ENCODE measurements at places on chromosomes 11 and 22.
A peak's percentile ranks its signal among the peaks of the same experiment; 100 is the strongest.

DNA sequence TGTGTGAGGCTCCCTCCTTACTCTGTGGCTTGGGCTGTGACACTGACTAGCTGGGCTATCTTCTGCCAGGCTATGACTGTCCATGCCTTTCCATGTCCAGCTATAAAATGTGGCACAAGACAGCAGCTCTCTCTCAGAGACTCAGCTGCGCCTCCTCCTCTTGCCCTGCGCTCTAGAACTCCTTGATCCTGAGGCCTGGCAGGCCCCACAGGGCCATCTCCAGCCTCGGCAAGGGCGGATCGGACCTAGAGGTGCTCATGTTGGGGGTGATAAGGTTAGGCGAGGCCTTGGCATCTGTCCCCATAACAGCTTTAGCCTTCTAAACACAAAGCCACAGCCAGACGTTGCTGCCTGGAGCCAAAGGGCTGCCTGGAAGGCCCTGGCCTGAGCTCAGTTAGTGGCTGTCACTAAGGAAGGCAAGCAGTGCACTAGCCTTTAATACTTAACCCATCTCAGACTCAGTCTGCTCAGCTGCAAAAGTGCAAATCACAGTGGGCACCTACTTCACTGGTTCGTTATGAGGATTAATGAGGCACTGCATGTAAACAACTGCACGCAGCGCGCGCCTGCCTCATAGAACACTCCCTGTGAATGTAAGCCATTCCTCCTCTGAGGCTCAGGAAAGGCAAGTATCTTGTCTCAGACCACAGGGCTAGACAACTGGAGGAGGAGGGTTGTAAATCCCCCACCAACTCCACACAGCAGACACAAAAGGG, 1.2 kb downstream of the GUCD1 start:
- DNase-seq, result no peak

- DNase-seq, result no peak
Observed at GRCh38 chr22:41683616-41684015, 5.1 kb downstream of the SNU13 start.

DNA sequence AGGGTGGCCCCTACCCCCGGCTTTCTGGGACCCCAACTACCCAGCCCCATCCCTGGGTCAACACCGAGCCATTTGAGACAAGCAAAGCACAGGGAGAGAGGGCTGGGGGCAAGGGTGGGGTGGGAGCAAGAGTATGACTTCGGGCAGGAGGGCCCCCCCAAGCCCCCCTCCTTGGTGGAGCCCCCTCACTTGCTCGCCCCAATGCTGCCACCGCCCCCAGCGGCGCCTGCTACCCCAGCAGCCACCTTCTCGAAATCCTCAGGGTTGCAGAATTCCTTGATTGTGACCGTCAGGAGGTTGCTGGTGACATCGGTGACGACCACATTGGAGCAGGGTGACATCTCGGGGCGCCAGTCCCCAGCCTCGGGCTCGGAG, 6.0 kb downstream of the CBX6 start:
- no peak for DNase-seq

DNA sequence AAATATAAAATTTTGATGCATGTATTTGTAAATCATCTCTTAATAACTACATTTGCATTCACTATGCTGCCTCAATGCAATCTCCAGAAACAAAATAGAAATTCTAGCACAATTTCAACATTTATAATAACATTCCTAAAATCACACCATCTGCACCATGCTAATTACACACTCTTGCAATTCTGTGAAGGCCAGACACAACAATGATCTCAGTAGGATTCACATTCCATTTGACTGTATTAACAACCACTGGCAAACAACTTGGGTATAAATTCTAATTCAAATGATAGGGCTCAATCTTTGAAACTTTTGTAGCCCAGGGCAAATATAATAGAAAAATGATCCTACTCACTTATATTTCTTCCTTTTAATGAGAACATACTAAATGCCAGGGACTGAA, 25.9 kb downstream of the RAB6A start:
- DNase-seq, result no peak

GRCh38 chr11:64249563-64250414, 1.5 kb upstream of the PLCB3 start:
- no peak for DNase-seq

- DNase-seq, result no peak
Observed at GRCh38 chr11:109553284-109553683, 131.3 kb downstream of the C11orf87 start.

- DNase-seq, result no peak
Observed at GRCh38 chr11:127023991-127024390, 23.4 kb upstream of the KIRREL3 start.

- DNase-seq, result no peak
Observed at GRCh38 chr22:48366591-48366990, 1461.1 kb downstream of the BRD1 start.

- DNase-seq, result no peak
Observed at GRCh38 chr11:47675851-47676250, 33.5 kb upstream of the MTCH2 start.

DNA sequence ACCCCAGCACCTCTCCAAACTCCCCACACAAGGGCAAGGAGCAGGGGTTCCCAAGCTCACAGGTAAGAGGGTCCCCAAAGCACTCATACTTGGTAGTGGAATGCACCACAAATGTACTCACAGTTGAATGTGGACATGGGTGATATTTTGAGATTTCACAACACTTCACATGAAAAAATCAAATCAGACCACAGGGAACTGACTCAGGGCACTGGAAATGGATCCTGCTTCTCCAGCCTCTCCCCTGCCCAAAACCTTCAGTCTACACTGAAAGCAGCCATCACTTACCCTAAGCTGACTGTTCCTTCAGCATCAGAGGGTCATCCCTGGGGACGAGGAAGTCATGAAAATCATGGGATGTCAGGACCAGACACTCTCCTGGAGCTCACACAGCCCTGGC, 40.2 kb downstream of the SCGB1A1 start:
- no peak for DNase-seq

DNA sequence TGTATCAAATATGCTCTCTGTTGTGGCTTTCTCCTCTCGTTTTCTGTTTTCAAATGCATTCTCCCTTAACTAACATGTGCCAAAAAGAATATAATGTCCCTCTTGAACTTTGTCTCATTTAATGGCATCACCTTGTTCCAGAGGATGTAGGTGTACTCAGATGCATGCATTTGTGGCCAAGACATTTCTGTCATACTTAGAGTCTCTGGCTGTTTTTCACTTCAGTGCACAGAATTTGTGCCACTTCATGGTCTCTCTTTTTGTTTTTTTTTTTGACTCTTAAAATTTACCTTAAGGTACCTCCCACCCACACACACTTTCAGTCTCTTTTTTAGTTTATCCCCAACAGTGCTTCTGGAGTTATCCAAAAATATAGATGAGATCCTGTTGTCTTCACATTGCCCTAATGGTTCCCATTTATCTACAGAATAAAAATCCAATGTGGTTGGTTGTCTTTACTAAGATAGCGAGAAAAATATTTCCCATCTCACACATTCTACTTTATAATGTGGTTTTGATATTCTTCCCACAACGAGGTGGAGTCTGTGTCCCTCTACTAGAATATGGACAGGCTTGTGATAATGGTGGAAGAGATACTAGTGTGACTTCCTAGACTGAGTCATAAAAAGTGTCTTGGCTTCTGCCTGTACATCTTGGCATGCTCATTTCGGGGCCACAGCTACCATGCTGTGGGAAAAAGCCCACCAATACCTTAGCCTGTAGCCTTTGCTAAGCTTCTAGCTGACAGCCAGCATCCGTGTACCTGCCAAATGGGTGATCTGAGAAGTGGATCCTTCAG, 125.8 kb downstream of the DDX10 start:
- DNase-seq, result no peak

- no peak for DNase-seq
Observed at GRCh38 chr11:35009191-35009943, 92.9 kb downstream of the PDHX start.

DNA sequence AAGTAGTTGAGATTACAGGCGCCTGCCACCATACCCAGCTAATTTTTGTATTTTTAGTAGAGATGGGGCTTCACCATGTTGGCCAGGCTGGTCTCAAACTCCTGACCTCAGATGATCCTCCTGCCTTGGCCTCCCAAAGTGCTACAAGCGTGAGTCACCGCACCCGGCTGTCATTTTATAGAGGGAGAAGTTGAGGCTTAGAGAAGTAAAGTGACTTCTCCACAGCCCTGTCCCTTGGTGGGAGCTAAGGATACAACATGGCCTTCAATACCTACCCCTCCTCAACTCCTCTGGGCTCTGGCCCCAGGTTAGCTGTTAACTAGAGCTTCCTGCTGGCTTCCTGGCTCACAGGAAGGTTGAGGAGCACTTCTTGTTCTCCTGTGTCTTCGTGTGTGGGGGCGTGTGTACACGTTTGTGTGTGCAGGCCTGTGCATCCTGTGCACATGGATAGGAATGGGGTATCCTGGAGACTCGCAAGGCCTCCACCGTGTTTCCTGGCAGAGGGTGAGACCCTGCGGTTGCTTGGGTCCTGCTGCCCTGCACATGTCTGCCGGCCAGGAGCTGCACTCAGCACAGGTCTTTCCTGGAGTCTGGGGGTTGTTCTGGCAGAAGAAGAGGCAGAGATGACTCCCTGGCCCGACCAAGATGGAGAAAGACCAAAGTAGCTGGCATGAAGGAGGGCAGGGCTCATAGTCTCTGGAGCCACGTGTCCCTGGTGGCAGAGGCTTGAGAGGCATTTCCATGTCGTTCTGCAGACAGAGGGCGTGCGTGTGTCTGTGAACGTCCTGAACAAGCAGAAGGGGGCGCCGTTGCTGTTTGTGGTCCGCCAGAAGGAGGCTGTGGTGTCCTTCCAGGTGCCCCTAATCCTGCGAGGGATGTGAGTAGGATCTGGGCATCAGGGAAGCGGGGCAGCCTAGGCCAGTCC, 2.4 kb downstream of the SIDT2 start:
- no peak for DNase-seq

- no peak for DNase-seq
Observed at GRCh38 chr11:97614606-97615005, 1224.8 kb downstream of the JRKL start.

- no peak for DNase-seq
Observed at GRCh38 chr11:126840201-126840886, 160.2 kb downstream of the KIRREL3 start.

DNA sequence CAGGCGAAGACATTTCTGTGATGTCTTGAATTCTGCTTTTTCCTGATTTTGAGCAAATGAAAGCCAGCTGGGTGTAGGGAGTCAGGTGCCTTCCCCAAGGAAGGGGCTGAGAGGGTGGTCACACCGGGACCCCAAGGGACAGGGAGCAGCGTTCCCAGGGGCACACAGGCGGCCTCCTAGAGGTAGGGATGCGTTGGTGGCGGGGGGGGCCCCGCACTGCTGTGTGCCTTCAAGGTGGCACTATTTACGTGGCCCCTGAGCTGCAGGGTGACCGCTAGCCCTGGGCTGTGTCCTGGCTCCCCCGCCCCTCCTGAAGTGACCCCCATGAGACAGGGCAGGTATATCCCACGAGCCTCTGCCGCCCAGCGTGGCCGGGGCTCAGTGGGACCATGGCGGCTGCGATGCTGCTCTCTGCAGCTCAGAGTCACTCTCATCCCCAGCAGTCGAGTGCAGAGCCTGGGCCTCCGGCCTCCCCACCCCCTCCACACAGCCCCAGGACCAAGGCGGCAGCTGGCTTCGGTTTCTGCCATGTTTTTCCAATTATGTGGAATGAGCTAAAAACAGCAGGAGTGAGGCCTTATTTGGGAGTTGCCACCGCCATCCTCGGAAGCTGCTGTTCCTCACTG, 60.9 kb downstream of the LRP5 start:
- no peak for DNase-seq

DNA sequence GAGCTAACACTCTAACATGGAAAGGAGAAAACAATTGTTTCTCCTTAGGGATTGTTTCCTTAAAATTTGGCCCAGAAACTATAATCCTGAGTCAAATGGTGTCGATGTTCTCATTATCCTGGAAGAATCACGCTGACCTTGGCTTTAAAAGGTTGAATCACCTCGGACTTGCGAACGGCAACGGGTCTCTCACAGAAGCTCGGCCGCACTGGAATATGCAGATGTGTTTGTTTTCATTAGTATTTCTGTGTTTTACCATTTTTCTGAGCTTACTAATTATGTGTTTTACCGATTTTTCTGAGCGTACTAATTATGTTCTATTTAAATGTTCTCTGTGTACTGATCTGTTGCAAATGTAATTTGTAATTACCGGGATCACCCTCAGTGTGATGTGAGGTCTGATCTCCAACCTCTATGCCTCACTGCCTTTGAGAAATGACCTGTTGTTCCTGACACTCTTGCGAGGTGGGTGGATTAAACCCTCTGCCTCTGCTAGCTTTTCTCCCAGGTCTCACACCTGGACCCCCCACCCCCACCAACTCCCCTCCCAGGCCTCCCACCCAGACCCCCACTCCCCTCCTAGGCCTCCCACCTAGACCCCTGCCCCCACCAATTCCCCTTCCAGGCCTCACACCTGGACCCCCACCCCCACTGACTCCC, 38.3 kb upstream of the BRSK2 start:
- no peak for DNase-seq

DNA sequence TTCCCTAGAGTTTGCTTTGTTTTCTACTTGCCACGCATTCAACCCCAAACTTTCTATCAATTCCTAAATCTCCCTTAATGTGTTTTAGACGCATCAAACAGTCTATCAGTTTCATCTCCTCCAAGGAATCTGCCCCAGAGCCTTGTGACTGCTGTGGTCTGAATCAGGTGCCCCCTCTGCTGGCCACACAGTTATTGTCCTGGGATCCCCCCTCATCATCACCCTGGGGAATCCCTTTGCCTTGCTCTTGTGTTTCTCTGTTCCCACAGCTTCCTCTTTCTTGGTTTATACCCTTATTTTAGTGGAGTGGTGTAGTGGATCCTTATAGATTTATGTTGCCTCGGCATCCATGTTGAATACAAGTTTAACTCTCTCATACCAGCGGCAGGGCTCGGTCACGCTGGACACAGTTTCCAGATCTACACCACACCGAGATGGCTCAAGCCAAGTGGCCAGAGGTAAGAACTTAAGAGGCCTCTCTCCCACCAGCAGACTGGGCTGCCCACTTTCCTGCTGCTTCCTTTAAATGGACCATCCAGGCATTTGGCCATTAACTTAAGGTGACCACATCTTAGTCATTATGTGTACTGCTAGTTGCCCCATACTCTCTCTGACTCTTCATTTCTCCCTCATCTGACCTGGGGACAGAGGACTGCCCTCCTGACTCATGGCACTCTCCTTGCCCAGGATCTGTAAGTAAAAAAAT, 8.2 kb downstream of the UPB1 start:
- peak; percentile 25 for DNase-seq

DNA sequence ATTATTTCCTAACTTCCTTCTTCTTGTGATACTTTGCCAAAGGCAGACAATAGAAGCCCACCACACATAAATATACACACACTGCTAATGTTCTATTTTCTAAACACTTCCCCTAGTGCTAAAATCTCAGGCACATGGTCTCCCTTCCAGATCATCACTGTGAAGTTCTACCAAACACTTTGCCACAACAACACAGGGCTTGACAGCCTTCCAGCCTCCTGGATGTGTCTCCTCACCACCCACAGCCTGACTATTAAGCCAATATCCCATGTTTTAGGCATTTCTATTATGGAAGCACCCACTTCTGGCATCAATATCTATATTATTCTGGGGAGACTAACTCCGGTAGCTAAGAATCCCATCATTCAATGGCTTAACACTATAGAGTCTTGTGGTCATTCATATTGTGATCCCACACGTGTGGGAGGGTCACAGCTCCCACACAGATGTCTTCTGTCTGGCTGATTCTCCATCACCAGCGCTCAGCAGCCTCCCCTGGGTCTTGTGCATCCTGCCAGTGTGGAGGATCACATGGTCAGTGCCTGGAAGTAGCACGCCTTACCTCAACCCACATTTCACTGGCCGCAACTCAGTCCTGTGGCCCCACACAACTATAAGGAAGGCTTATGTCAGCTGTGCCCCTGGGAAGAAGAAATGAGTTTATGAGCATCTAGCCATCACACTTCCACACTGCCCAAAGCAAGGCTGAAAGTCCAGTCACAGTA, 29.0 kb downstream of the SPATA19 start:
- DNase-seq, result no peak

All from forelimb muscle (tissue), 1 donor.